ENCODE measurements at places on chromosomes 11 and 22.

DNA sequence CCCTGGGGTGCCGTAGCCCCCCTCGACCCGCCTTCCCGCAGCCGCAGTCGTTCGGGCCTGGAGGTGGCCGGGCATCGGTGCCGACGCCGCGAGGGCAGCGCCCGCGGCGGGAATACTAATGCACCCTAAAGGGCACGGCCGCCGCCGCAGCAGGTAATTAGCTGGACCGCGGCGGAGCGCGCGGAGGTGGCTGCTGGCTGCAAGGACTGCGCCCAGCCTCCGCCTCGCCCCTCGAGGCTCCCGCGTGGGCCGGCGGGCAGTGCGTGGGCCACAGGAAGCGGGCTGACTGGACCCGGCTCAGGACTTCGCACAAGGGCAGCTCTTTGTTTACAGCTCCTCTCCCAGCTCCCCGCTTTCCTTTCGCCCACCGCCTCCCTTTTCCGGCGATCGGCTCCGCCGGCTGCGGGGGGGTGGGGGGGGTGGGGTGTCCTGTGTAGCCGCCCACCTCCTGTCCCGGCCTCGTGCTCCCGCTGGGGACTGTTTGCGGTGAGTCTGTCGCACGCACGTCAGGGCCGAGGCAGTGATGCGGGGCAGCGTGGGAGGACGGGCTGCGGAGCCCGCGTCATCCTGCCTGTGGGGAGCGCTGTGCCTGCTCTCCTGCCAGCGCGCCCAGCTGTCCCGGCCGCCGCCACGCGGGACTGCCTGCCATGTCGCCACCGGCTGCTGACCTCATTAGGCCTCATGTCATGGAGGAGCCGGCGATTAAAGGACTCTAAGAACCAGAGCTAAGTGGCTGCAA is 53.2 kb downstream of the GRIK4 start:
- no peak for DNase-seq

GRCh38 chr11:120839846-120840402 is 184.0 kb upstream of the TBCEL start:
- no peak for DNase-seq

GRCh38 chr11:1226986-1227550 is 4.2 kb downstream of the MUC5B start:
- no peak for DNase-seq

DNA sequence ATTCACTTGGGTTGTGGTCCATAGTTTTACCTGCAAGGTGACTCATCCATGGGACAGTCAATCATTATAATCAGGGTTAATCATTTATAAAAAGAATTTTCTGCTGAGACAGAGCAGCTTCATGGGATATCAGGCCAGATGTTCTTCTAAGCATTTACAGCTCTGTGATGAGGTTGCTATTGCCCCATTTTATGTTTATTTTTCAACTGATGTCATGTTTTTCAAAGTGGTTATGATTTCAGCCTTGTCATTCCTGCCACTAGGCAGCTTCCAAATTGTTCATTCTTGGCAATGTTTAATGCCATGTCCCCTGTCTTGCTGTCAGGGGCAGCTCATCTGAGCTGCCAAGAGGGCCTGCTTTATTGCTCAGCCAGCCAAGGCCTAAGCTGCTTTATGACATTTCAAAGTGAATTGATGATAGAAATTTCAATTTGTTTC is 35.9 kb upstream of the ZBED5 start:
- no peak for DNase-seq

DNA sequence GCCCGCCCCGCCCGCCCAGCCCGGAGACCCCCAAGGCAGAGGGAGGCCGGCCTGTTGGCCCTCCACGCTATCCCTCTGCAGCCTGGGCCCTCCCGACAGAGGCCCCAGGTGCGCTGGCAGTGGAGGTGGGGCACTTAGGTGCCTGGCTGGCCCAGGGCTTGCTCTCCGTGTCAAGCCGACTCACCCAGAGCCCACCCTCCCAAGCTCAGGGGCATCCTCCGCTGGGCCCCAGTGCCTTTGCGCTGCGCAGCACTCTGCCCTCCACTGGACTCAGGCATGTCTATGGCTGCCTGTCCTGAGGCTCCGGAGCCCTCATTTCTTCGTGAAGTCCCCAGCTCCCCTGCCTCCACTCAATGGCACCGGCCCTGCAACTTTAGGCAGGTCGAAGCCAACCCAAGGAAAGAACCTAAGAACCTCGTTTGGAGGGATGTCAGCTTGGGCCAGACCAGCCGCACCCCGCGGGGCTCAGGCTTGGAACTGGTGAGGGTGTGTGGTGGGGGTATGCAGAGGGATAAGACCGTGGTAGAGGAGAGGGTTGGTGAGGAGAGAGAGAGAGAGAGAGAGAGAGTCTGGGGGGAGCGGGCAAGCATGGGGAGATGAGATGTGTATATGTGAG is 6.1 kb downstream of the SMIM45 start:
- DNase-seq, result no peak

GRCh38 chr11:117815262-117815803 is 9.2 kb downstream of the FXYD2 start:
- peak; percentile 88 for DNase-seq

- no peak for DNase-seq
Observed at GRCh38 chr11:19422276-19422675, 181.5 kb upstream of the E2F8 start.

- DNase-seq, result no peak
Observed at GRCh38 chr22:45911601-45912271, 65.2 kb downstream of the WNT7B start.

DNA sequence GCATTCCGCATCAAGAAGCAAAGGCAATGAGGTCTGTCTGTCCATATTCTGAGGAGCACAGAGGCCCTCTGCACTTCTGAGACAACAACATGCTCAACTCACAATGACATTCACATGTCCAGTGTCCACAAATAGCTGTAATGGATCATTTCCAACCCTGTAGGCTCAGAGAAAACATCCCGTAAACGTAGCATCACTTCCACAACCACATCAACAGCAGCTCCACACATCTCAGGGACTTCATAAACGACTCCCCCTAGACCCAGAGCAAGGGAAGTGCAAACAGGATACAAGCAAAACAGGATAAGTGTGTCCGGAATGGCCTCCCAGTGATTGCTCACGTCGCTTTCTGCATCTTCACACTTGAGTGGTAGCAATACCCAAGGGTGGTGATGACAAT is 100.2 kb downstream of the SYN3 start:
- no peak for DNase-seq

DNA sequence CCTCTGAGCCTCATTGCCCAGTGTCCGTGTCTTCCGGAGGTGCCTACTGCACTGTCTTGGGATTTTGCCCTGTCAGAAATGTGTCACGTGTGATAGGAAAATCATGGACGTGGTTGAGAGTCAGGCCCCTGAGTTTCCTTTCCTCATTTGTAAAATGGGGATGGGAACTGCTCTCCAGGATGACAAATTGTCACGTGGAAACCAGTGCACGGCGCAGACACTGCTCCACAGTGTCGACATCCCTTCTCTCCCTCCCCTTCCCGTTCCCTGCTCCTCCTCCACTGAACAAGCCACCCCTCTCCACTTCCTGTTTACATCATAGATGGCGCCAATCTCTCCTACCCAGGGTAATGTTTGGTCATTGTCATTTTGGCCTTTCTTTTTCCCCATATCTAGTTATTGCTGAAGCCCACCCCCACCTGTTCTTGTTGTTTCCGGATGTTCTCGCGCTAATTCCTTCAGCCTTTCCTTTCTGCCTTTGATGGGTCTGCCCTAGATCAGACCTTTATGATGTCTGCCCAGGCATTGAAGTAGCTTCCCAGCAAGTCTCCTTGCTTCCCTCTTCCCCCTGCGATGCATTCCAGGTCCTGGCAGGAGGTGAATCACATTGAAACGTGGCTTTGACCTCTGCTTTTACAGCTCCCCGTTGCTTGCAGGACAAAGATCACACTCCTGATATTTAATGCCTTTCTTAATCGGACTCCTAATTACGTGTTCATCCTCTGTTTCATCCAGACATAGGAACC is 91.8 kb downstream of the TBC1D22A start:
- DNase-seq, result no peak

- DNase-seq, result no peak
Observed at GRCh38 chr11:35600331-35600838, 17.9 kb upstream of the FJX1 start.

GRCh38 chr11:78100261-78100660 is 20.6 kb upstream of the NDUFC2 start:
- no peak for DNase-seq

DNA sequence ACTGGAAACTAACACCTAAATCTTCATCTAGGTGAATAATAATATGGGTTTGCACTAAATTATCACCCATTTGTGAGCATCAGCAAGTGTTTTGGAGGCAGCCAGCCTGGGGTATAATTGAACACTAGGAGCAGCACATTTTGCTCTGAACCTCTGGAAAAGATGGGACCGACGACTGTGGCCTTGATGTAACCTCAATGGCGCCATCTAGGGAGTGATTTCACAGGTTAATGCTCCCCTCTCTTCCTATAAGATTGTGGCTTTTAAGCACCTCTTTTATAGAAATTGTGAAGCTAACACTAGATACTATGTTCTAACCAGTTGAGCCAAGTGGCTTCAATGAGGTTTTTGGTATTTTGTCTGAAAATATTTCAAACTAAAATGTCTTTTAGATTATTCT is 203.7 kb downstream of the NELL1 start:
- no peak for DNase-seq

- no peak for DNase-seq
Observed at GRCh38 chr11:129354691-129355090, 21.0 kb upstream of the BARX2 start.

DNA sequence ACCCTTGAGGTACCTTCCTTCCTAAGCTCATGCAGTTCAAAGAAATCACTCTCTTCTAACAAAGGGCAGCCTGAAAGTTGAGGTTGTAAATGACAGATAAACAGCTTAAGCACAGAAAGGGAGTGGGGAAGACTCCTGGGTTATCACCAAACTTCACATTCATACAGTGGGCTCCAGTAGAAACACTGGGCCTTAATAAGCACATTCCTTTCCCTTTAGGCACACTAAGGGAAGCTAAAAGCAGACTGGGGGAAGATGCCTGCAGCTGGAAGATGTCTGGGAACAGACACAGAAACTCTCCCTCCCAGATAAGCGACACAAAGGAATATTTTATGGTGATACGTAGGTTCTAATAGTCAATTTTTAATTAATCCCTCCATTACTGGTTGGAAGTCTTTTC is 350.3 kb upstream of the MPPED2 start:
- DNase-seq, result no peak

- DNase-seq, result no peak
Observed at GRCh38 chr11:13127161-13127560, 118.0 kb downstream of the RASSF10 start.

GRCh38 chr11:95816037-95816436 is 25.7 kb downstream of the CEP57 start:
- no peak for DNase-seq

DNA sequence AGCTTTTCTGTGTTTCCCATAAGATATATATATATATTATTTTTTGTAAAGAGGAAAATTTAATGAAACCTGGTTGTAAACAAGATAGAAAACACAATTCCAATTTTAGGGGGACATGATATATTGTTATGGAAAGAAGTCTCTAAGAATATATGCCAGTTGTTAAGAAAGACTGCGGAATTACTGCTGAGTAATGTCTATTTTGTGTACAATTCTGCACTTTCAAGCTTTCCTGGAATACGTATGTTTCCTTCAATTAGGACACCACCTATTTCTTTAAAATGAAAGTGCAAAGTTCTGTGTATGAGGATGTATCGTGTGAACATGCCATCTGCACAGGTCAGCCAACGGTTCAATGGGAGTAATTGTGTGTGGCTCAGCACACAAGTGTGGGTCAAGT is 760.2 kb downstream of the BRD1 start:
- no peak for DNase-seq

DNA sequence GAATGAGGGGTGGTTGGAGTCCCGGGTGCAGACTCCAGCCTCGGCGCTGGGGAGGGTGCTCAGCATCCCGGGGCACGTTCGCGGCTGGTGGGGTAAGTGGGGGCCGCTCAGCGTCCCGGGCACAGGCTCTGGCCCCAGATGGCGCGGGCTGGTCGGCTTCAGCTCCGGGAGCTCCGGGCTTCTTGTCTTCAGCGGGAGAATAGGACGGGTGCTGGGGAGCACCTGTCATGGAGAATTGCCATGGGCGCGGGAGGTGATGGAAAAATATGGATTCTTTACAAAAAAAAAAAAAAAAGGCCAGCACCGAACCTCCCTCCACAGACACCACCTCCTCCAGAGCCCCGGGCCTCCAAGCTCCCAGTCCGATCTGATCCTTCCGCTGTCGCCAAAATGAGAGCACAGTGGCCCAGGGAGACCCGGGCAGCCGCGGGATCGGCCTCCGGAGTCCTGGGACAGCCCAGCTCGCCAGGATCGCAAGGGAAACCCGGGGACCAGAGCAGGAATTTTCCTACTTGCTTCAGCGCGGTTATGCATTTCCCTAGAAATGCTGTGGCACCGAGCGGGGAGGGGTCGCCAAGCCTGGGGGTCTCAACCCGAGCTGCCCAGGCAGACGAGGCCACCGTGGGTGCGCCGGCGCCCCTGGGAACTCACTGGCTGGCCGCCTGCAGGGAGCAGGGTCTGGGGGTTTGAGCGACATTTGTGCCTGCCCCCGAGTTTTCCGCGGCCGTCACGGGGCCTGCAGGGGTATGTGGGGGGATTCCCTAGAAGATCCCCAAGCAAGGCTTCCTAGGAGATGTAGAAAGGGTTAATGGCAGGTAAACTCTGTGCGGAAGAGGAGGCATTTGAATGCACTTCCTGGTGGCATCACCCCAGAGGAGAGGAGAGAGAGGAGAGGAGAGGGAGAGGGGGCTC is 1336.9 kb downstream of the BRD1 start:
- DNase-seq, result no peak

- no peak for DNase-seq
Observed at GRCh38 chr22:27772984-27773498, 28.5 kb downstream of the MN1 start.

DNA sequence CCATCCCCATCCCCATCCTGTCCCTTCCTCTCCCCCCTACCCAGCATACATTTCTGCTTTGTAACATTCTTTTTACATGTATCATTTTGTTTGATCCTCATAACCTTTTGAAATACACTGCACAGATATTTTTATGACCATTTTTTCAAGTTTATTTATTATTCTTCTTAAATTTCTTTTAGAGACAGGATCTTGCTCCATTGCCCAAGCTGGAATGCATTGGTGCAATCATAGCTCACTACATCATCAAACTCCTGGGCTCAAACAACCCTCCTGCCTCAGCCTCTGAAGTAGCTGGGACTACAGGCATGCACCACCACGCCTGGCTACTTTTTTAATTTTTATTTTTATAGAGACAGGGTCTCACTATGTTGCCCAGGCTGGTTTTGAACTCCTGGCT is 99.4 kb upstream of the AKIP1 start:
- DNase-seq, result no peak

Data from CD4-positive, alpha-beta T cell treated with Interleukin-4 for 4 hours (primary cell).